ENCODE measurements at places on chromosomes 12 and 14. TPM values are rescaled to one million over a fixed set of nuclear protein-coding genes. Genes with fewer than 3 reads are reported as not detected.

DNA sequence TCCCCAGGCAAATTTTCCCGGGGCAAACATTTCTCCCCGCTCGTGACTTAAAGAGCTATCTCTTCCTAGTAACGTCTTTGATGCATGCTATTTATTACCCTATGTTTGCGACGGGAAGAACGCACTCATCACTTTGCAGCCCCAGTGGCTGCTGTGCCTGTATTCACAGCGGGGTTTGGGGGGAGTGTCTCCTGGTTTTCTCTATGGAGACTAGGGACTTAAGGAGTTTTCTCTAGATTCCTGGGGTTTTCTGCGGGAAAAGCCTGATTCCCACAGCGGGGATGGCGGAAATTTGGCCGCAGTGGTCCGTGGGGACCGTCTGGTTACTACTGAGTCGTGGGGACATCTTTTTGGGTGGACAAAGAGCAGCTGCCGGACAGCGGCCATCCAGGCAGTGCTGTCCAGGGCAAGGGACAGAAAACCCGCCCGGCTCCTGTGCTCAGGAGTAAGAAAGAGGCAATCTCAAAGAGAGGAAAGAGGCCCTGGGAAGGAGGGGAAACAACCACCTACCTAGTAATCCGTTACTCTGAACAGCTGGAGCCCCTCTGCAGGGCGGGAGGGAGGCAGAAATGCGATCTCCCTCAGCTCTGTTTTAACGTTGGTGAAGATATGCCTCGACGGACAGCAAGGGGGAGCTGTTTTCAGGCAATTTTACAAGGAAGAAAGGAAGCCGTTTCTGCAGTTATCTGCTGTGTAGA lies 771 bp upstream of the AVPR1A start:
- no peak overlapping the region for H3K27ac ChIP-seq
- no peaks in the 10 kb centered on the region for H3K36me3 ChIP-seq
- H3K4me1 ChIP-seq, result no peaks in the 10 kb centered on the region
- peak overlapping the region; percentile 33 for H3K4me3 ChIP-seq
- DNase-seq, result peak; percentile 44

DNA sequence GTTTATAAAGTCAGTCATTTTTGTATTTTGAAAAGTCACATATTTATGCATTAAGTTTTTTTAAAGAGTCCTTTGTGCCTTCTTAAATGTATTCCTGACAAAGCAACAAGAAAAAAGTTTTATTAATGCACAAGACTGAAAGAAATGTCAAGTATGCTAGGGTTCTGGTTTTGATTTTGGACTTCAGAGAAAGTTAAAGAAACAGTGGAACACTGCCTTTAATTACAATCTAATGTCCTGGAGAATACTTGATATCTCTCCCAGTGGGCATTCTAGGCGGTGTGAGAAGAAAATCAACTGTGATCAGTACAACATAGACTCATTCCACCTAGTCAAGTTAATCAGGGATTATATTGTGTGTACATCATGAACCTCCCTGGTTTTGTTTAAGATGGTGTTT lies 49.9 kb downstream of the PRICKLE1 start:
- no peaks in the 10 kb centered on the region for H3K4me1 ChIP-seq
- no peak overlapping the region for H3K27ac ChIP-seq
- no peaks in the 10 kb centered on the region for H3K36me3 ChIP-seq
- DNase-seq, result no peak

DNA sequence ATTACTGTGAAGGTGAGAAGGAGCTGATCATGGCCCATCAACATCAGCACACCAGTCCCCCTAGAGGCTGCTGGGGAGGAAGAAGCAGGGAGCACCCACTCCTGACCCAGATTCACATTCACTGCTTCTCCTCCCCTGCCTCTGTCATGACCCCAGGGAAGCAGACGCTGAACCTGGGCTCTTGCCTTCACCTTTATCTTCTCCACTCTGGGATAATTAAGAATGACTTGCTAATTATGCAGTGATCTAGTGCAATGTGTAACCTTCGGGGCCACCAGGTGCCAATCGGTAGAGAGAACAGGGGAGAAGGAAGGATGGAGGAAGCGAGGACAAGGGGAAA lies 44.4 kb upstream of the IQSEC3 start:
- no peaks in the 10 kb centered on the region for H3K4me1 ChIP-seq
- H3K27me3 ChIP-seq, result no peaks in the 10 kb centered on the region
- no peak overlapping the region for H3K4me3 ChIP-seq
- H3K36me3 ChIP-seq, result peaks cover 46% of the 10 kb centered on the region

GRCh38 chr12:52080403-52081251 lies 1.1 kb downstream of the SMIM41 start:
- DNase-seq, result peak; percentile 70
- peaks cover 46% of the 10 kb centered on the region for H3K36me3 ChIP-seq
- no peaks in the 10 kb centered on the region for H3K27me3 ChIP-seq
- H3K27ac ChIP-seq, result peak overlapping the region; percentile 70
- peak overlapping the region; percentile 9 for H3K4me3 ChIP-seq

DNA sequence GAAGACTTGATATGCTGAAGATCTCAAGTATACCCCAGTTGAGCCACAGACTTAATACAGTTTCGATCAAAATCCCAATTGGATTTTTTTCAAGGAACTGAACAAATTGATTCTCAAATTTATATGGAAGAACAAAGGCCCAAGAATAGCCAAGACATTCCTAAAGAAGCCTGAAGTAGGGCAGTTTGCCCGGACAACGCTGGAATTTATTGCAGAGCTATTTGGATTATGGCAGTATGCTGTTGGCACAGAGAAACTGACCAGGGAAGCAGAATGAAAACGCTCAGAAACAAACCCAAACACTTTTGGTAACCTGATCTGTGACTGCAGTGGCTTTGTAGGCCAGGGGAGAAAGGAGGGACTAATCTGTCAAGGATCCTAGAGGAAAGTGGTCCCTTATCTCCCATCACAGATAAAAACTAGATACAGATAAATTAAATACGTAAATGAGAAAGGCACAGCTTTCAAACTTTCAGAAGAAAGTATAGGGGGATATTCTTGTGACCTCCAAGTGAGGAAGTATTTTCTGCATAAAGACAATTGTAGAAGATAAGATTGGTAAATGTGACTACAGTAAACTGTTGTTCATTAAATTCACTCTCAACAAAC lies 35.9 kb upstream of the GSC start:
- peaks cover 13% of the 10 kb centered on the region for H3K27me3 ChIP-seq
- no peak overlapping the region for H3K4me3 ChIP-seq
- H3K36me3 ChIP-seq, result no peaks in the 10 kb centered on the region
- no peak for DNase-seq

GRCh38 chr12:103530307-103531066 lies 34.7 kb upstream of the C12orf42 start:
- no peaks in the 10 kb centered on the region for H3K36me3 ChIP-seq
- DNase-seq, result no peak
- no peak overlapping the region for H3K4me3 ChIP-seq
- no peaks in the 10 kb centered on the region for H3K27me3 ChIP-seq
- H3K4me1 ChIP-seq, result no peaks in the 10 kb centered on the region
- H3K27ac ChIP-seq, result no peak overlapping the region

DNA sequence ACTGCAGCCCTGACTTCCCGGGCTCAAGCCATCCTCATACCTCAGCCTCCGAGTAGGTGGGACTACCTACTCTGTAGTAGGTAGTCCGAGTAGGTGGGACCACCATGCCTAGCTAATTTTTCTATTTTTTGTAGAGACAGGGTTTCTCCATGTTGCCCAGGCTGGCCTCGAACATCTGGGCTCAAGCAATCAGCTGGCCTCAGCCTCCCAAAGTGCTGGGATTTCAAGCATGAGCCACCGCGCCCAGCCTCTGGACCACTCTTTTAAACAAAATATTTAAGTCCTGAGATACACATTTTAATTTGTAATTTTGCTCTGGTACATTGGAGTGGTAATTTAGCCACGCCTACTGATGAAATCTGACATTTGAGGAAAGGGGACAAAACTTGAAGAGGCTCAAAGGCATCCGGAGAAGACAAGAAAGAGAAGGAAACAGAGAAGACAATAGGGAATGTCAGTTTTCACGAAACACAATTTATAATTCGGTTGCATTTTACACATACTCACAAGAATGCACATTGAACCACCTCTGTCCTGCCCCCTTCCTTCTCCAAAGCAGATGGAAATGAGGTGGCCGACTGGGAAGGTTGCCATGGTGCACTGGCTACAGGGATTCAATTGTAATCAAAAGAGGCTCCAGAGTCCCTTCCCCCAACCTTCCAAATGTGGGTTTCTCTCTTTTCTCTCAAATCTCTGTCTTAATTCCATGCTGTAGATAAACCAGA lies 9.7 kb upstream of the TUBA1A start:
- DNase-seq, result no peak
- no peaks in the 10 kb centered on the region for H3K27me3 ChIP-seq
- H3K4me3 ChIP-seq, result no peak overlapping the region
- H3K27ac ChIP-seq, result peak overlapping the region; percentile 3

GRCh38 chr12:30691122-30691879 lies 4.4 kb downstream of the IPO8 start:
- H3K4me1 ChIP-seq, result peaks cover 14% of the 10 kb centered on the region
- DNase-seq, result no peak
- H3K27me3 ChIP-seq, result no peaks in the 10 kb centered on the region
- H3K36me3 ChIP-seq, result no peaks in the 10 kb centered on the region
- H3K4me3 ChIP-seq, result no peak overlapping the region

DNA sequence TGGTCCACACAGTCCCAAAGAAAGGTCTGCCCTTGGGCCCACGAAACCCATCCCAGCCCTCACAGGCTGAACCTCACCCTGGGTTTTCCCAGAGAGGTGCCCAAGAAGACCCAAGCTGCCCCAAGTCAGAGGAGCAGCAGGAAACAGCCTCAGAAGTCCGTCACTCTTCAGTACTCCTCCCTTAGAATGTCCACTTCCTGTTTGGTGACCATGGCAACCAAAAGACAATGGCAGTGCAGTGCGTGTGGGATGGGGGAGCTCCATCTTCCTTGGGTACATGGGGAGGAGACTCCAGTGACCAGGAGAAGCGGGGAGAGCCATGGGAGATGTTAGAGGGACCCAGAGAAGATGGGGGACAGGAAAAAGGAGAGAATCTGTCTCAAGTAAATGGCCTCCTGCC lies 11.3 kb downstream of the SELPLG start:
- peak overlapping the region; percentile 87 for H3K27ac ChIP-seq
- no peak overlapping the region for H3K4me3 ChIP-seq
- H3K36me3 ChIP-seq, result no peaks in the 10 kb centered on the region
- no peaks in the 10 kb centered on the region for H3K27me3 ChIP-seq
- peak; percentile 67 for DNase-seq

- H3K27ac ChIP-seq, result no peak overlapping the region
- no peak for DNase-seq
- no peaks in the 10 kb centered on the region for H3K27me3 ChIP-seq
- H3K4me1 ChIP-seq, result peaks cover 17% of the 10 kb centered on the region
- H3K36me3 ChIP-seq, result no peaks in the 10 kb centered on the region
Measured at GRCh38 chr12:1207276-1207675, 216.3 kb downstream of the ERC1 start.

- H3K27ac ChIP-seq, result no peak overlapping the region
- H3K27me3 ChIP-seq, result no peaks in the 10 kb centered on the region
- no peak overlapping the region for H3K4me3 ChIP-seq
- no peaks in the 10 kb centered on the region for H3K36me3 ChIP-seq
- no peaks in the 10 kb centered on the region for H3K4me1 ChIP-seq
- no peak for DNase-seq
Measured at GRCh38 chr14:70425354-70425753, 8.5 kb upstream of the SYNJ2BP start.

- no peaks in the 10 kb centered on the region for H3K36me3 ChIP-seq
- peaks cover 61% of the 10 kb centered on the region for H3K4me1 ChIP-seq
- peak overlapping the region; percentile 95 for H3K27ac ChIP-seq
- no peaks in the 10 kb centered on the region for H3K27me3 ChIP-seq
- DNase-seq, result no peak
Measured at GRCh38 chr14:45252366-45253069, 484 bp downstream of the MIS18BP1 start.

- H3K27ac ChIP-seq, result no peak within 1 kb of the TSS
- H3K4me3 ChIP-seq, result peak within 1 kb of the TSS; percentile 28
- peaks cover 18% of the 10 kb centered on the region for H3K4me1 ChIP-seq
- no peaks in the 10 kb centered on the region for H3K36me3 ChIP-seq
- DNase-seq, result peak; percentile 46
Measured at GRCh38 chr14:64293976-64294671, at the start of gene ESR2. Gene ESR2, minus strand, starts transcription at chr14:64294371. Its CDS starts 11,386 bp downstream, at chr14:64282985.

- no peak overlapping the region for H3K4me3 ChIP-seq
- no peak for DNase-seq
- H3K27me3 ChIP-seq, result no peaks in the 10 kb centered on the region
- no peaks in the 10 kb centered on the region for H3K4me1 ChIP-seq
Measured at GRCh38 chr12:90234472-90234871, 525.8 kb upstream of the ATP2B1 start.

- H3K4me3 ChIP-seq, result no peak overlapping the region
- H3K27ac ChIP-seq, result no peak overlapping the region
- H3K4me1 ChIP-seq, result no peaks in the 10 kb centered on the region
- no peak for DNase-seq
- H3K36me3 ChIP-seq, result peaks cover 12% of the 10 kb centered on the region
- no peaks in the 10 kb centered on the region for H3K27me3 ChIP-seq
Measured at GRCh38 chr12:1444142-1444516, 150.3 kb downstream of the FBXL14 start.

GRCh38 chr12:52024845-52025230 lies 18.1 kb downstream of the TAMALIN start:
- H3K4me3 ChIP-seq, result no peak overlapping the region
- H3K36me3 ChIP-seq, result no peaks in the 10 kb centered on the region
- no peak for DNase-seq
- peak overlapping the region; percentile 76 for H3K27ac ChIP-seq
- H3K27me3 ChIP-seq, result peaks cover 14% of the 10 kb centered on the region

- no peak overlapping the region for H3K27ac ChIP-seq
- no peaks in the 10 kb centered on the region for H3K36me3 ChIP-seq
- no peak for DNase-seq
- H3K4me3 ChIP-seq, result no peak overlapping the region
Measured at GRCh38 chr12:52257074-52257551, 17.3 kb upstream of the KRT86 start.

- no peaks in the 10 kb centered on the region for H3K27me3 ChIP-seq
- no peak for DNase-seq
- no peak overlapping the region for H3K4me3 ChIP-seq
- H3K27ac ChIP-seq, result no peak overlapping the region
- H3K36me3 ChIP-seq, result no peaks in the 10 kb centered on the region
Measured at GRCh38 chr14:95585953-95586620, 51.2 kb downstream of the GLRX5 start.

- no peak overlapping the region for H3K4me3 ChIP-seq
- peaks cover 17% of the 10 kb centered on the region for H3K4me1 ChIP-seq
- H3K27me3 ChIP-seq, result peaks cover 15% of the 10 kb centered on the region
- H3K27ac ChIP-seq, result no peak overlapping the region
Measured at GRCh38 chr12:6620137-6620884, 13.1 kb upstream of the CHD4 start.

DNA sequence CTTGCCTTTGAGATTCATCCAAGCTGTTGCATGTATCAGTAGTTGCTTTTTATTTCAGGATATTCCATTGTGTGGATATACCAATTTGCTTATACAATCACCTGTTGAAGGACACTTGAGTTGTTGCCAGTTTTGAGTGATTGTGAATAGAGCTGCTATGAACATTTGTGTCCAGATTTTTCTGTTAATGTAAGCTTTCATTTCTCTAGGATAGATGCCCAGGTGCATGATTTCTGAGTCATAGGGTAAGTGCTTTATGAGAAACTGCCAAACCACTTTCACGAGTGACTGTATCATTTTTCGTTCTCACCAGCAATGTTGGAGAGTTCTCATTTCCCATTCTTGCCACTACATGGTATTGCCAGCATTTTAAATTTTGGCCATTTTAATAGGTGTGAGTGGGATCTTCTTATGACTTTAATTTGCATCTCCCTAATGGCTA lies 434.6 kb upstream of the RGS6 start:
- DNase-seq, result no peak
- no peak overlapping the region for H3K27ac ChIP-seq
- H3K36me3 ChIP-seq, result no peaks in the 10 kb centered on the region

The TMEM229B gene
- 3.1 TPM for total RNA-seq

The GALNT8 gene
- 0.09 TPM for total RNA-seq

The KERA gene
- 0.13 TPM for total RNA-seq

The UBR7 gene
- total RNA-seq, result 19.4 TPM
